ENCODE measurements at places on chromosomes 2 and 18. TPM values are rescaled to one million over a fixed set of nuclear protein-coding genes. Genes with fewer than 3 reads are reported as not detected.

DNA sequence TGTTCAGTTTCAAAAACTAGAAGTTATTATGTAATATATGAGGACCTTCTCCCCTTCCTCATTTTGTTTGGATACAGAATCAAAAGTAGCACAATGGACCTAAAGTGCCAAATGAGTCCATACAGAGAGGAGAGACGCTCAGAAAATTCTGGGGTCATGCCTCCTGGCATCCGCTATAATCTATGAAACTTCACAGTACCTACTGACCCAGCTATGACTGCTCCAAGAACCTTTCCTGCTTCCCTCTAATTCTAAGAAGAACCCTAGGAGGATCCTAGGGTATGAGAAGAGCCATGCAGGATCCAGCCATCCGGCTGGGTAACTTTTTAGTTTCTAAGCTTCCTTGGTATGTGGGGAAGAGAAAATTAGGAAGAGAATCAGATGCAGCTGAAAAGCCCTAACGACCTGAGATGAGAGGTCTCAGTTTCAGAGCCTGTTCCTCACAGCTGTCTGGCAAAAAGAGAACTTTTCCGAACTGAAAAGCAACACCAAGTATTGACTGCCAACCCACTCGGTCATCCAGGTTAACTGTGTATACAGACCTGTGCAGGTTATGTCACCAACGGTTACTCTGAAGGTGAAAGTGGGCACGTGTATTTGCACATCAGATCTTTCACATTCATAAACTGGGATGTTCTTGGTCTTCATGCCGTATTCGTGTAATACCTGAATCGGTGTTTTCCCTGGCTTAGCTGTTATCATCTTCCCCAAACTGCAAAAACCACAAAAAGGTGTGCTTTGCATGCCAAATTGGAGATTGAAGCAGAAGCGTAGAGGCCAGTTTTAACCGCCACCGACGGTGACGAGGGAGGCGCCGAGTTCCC is 1.1 kb downstream of the PRKRA start:
- DNase-seq: peak; percentile 18

The DTNB gene
- 32.2 TPM for total RNA-seq

DNA sequence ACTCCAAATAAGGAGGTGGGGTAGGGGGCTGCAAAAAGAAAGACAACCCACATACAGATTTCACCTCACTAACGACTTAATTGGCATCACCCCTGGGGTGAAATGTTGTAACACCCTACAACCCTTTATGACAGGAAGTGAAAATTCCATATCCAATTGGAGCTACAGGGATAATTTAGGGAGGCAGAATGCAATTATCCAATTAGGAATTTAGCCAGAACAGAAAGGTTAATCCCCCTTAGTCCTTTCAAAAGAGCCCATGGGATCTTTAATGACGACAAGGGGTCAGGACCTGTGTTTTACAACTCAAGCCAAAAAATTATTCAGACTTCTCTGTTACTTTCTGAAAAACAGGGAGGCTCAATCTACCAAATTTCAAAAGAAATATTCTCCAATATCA is 1027.1 kb downstream of the TMEM182 start:
- DNase-seq: no peak

The CYS1 gene
- 0.17 TPM for total RNA-seq

DNA sequence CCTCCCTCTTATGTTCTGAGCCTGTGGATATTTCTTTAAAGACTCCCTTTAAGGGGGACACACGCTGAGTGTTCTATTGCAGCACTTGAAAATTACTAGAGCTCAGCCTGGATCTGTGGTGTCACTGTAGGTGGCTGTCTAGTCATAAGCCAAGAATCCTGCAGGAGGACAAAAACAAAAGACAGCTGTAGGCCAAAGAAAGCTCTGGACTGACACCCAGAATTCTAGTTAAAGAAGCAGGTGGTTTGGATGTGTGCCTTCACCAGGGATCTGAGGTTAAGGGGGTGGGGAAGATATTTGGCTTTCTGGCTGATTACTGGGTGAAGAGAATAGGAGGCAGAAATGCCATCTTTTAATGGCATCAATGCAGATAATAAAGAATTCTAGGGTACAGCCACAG is 842.5 kb upstream of the NXPH2 start:
- DNase-seq: no peak
